ENCODE measurements at places on chromosomes 13 and 19.

GRCh38 chr19:18503971-18504885 lies 17.6 kb downstream of the ELL start:
- DNase-seq = no peak

- DNase-seq = no peak
Observed at GRCh38 chr13:65063753-65064152, 2166.4 kb downstream of the PCDH9 start.

DNA sequence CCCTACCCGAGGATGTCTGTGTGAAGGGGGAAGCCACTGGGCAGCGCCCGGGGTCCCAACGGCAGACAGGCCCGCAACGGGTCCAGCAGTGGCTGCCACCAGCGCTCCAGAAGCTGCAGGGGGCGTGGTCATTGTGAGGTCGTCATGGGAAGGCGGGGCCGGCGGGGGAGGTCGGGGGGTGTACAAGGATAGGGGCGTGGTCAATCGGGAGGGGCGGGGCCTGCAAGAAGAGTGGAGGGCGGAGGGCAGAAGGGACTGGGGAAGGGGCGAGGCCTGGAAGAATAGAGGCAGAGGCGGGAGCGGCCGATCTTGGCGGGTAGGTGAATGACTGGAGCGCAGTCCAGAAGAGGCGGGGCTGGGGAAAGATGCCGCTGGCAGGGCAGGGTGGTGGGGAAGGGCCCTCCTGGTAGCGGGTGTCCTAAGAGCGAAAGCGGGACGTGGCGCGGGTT lies 4.4 kb downstream of the FUZ start:
- DNase-seq = peak; percentile 72

DNA sequence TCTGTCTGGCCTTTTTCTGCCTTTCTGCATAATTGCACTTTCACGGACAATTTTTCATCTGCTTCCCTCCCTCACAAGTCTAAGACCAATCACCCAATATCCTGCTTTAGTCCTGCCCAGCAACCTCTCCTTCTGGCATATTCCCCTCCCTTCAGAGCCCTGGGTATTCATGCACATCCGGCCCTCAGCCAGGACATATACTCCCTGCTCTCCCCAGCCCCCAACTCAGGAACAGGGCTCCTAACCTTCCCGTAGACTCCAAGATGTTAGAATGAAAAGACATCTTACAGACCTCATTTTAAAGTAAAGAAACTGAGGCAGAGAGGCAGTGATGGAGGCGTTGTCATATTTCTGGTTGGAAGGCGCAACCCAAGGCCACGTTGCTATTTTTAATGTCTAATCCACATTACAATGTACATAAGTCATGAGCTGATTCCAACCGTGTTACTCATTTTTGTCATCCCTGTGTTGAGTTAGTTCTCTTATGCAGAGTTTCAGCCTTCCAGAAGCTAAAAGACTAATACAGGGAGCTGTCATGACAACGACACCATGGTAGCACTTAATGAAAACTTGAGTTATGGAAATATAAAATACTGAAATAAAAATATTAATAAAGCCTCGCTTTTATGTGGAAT lies 209.2 kb downstream of the TSHZ3 start:
- DNase-seq = no peak

GRCh38 chr19:16462757-16463250 lies 9.0 kb downstream of the EPS15L1 start:
- DNase-seq = no peak

Measured in stimulated activated CD4-positive, alpha-beta T cell treated with anti-CD3 and anti-CD28 coated beads, TNF-alpha, amount 100 ng/mL, for 1 hour (primary cell).